ENCODE measurements at places on chromosomes 2 and 18.

GRCh38 chr2:143219266-143219665 is 90.0 kb downstream of the ARHGAP15 start:
- no peak for DNase-seq

GRCh38 chr18:34947711-34948125 is 93.5 kb upstream of the MAPRE2 start:
- DNase-seq = no peak

GRCh38 chr2:237101118-237101979 is 15.7 kb downstream of the COPS8 start:
- no peak for DNase-seq

GRCh38 chr2:116141891-116142474 is 1672.5 kb upstream of the DDX18 start:
- DNase-seq = no peak

GRCh38 chr18:58267493-58267892 is 223.5 kb downstream of the NEDD4L start:
- DNase-seq = no peak

GRCh38 chr2:241215421-241215820 is 26.9 kb downstream of the ANO7 start:
- no peak for DNase-seq

GRCh38 chr2:171146633-171147032 is 14.1 kb downstream of the TLK1 start:
- no peak for DNase-seq

- no peak for DNase-seq
These were observed 81.7 kb downstream of the NEDD4L start for GRCh38 chr18:58125756-58126155.

- no peak for DNase-seq
These were observed 21.5 kb upstream of the CDKL4 start for GRCh38 chr2:39265315-39265714.

- DNase-seq = no peak
These were observed 38.4 kb downstream of the YPEL5 start for GRCh38 chr2:30185178-30185577.

DNA sequence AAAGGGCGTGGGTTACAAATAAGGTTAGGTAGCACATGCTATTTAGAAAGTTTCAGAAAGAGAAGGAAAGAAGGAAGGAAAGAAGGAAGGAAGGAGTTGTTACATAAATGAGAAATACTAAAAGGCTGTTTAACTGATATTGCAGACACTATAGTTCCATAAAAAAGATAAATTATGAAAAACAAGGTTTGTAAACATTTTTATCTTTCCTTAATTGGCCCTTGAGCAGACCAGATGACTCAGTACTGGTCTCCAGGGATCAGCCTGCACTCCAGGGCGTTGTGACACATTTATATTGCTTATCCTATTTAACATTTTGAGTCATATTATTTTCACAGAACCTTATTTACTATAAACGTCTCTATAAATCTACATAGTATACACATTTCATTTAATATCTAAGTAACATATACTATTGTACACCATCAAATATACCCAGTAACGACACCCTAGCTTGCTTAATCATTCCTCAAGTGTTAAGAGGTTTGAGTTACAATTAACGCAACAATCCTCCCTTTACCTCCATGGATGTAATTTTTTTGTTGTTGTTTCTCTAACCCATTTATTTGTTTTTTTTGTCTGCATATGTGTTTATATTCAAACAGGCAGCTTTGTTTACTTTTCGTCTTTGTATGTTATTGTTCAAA is 2.8 kb upstream of the RAB31 start:
- DNase-seq = no peak

DNA sequence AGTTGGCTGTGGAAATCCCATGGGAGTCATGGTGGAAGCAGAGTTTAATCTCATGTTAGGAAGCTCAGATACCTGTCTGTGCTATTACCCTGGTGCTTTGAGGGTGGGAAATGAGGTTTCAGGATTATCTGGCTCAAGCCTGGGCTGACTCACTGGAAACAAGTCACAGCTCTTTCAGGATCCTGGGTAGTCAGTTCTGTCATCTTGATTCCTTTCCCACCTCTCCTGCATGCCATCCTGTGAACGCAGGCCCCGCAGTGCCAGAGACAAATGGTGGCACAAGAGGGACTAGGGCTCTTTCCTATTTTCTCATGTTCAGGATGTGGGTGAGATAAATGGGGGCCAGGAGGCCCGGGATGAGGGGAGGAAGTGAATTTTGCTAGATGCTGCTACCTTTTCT is 3.7 kb upstream of the FAM136A start:
- DNase-seq = no peak

DNA sequence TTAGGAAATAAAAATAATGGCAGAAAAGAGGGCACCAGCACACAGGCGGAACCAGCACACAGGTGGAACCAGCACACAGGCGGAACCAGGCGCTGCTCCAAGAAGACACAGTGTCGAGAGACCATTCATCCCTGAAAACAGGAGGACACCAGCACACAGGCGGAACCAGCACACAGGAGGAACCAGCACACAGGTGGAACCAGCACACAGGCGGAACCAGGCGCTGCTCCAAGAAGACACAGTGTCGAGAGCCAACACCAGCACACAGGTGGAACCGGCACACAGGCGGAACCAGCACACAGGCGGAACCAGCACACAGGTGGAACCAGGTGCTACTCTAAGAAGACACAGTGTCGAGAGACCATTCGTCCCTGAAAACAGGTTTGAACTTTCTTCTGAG is 115.5 kb upstream of the TMEM18 start:
- no peak for DNase-seq

GRCh38 chr2:233013027-233013461 is at the start of gene NGEF:
NGEF (minus strand) TSS chr2:233013256; CDS start chr2:232974890, 38,366 bp downstream.
- DNase-seq = no peak

DNA sequence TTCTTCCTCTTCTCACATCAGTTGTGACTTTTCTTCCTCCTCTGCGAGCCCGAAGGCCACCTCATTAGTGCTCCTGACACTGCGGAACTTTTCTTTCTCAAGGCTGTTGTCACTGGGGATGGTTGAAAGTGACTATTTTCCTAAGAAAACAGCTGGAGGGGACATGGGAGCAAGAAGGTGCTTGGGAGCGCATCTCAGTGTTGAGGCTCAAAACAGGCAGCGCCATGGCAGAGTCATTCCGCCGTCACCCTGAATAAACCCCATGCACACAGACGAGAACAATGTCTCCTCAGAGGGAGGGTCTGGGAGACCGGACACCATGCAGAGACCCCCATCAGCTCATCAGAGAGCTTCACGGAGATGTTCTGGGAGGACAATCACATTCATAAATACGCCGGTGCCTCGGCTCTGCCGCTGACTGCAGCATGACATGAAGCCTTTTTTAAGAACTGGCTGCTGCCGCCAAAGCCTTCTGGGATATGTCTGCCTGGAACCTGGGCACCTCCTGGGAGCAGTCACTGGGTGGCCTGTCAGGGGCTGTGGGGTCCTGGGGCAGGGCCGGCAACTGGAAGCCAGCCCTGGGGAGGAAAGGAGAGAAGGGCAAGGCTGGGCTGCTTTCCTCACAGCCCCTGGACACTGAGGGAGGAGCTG is 19.2 kb downstream of the ATOH8 start:
- no peak for DNase-seq

DNA sequence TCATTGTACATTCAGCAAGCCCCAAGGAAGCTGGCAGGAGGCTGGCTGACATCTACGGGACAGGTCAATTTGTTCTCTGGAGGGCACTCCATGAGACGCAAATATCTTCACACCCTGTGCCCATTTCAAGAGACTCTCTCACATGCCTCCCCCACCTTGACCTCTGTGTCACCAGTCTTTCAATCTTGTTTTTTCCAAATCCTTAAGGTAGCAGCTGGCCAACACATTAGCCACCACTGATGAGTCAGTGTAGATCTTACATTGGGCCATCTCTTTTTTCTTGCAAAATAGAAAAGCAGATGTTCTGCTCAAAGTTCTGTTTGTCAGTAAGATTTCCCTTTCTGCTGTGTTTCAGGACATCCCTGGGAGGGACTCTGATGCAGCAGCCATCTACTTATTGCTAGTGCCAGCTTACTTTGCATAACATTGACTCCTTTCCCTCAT is 1.7 kb upstream of the DPP4 start:
- no peak for DNase-seq

GRCh38 chr2:180442860-180443644 is 436.0 kb upstream of the CWC22 start:
- no peak for DNase-seq

DNA sequence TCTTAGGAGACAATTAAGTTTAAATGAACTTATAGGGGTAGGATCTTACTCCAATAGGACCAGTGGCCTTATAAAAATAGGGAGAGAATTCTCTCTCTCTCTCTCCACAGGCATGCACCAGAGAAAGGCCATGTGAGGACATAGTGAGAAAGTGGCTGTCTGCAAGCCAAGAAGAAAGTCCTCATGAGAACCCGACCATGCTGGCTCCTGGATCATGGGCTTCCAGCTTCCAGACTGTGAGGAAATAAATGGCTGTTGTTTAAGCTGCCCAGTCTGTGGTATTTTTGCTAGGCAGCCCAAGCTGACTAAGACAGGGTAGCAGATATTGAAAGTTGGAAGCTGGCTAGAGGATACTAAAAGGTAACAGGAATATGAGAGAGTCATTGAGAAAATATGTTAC is 454.0 kb downstream of the NBAS start:
- DNase-seq = no peak

- no peak for DNase-seq
These were observed 260.3 kb downstream of the KLHL29 start for GRCh38 chr2:23645230-23645808.

DNA sequence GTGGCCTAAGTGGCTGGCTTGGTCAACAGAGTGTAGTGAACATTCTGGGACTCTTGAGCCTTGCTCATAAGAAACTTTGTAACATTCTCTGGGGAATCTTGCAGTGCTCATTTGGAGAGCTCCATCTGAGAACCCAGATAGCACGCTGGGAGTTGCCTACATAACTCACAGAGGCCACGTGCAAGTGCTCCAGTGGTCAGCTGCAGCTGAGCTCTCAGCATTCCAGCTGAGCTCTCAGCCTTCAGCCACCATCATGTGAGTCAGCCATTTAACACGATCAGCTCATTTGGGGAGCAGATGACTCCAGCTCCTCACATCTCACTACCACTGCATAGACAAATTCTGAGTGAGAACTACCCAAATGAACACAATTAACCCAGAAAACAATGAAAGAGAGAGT is 25.5 kb upstream of the CTNNA2 start:
- DNase-seq = no peak

DNA sequence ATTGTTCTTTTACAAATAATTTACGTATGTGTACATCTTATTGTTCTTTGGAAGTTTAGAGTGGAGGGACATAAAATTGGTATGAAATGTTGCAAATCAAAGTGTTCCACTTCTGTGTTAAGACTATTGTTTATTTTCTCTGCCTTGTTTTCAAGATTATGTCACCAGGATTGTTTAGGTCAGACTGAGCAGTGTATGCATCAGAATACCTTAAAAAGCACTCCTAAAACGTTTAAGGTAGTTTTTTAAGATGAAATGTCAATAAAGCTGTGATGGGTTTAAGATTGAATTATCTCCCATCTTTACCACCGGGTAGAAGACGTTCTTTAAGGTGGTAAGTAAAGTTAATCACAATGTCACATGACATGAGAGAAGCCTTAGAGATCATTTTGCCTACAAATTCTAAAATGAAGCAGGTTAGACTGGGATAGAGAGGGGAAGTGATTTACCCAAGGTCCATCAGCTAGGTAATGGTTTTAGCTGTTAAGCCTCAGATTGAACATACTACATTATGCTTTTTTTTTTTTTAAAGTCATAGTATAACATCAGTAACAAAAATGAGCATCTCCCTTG is 10.6 kb downstream of the VAPA start:
- no peak for DNase-seq

GRCh38 chr2:156343940-156344301 is 11.4 kb upstream of the NR4A2 start:
- no peak for DNase-seq

- no peak for DNase-seq
These were observed 25.9 kb upstream of the SULT1C4 start for GRCh38 chr2:108351889-108352288.

- DNase-seq = no peak
These were observed 11.1 kb upstream of the MSGN1 start for GRCh38 chr2:17805166-17805565.

DNA sequence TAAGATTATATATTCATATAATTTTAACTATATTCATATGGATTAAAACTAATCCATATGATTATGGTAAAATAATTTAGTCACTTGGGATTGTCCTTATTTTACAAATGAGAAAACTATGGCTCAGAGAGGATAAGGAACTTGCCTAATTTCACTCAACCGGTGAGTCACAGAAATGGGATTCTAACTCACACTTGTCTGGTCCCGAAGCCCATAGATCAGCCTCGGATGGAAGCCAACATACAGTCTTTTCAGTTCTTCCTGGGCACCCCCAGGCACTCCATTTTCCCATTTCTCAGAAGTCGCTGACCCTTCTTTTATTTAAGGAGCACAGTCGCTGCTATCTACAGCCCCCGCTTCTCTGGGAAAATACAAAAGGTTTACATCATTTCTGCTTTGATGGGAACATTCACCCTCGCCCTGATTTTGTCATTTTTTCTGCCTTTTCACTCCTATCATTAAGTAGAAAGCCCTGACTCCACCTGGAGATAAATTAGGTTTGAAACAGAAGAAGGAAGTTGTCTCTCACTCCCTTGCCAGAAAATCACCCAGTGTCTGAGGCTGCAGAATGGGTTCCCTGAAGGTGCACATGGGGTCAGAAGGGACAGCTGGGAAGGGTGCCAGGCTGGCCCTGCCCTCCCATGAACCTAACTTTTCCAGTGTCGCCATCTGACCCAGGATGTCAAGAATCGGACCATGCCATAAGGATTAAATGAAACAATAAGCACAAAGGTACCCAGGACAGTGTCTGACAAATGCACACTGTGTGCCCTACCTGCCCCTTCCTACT is 36.6 kb downstream of the CYP1B1 start:
- DNase-seq = no peak

DNA sequence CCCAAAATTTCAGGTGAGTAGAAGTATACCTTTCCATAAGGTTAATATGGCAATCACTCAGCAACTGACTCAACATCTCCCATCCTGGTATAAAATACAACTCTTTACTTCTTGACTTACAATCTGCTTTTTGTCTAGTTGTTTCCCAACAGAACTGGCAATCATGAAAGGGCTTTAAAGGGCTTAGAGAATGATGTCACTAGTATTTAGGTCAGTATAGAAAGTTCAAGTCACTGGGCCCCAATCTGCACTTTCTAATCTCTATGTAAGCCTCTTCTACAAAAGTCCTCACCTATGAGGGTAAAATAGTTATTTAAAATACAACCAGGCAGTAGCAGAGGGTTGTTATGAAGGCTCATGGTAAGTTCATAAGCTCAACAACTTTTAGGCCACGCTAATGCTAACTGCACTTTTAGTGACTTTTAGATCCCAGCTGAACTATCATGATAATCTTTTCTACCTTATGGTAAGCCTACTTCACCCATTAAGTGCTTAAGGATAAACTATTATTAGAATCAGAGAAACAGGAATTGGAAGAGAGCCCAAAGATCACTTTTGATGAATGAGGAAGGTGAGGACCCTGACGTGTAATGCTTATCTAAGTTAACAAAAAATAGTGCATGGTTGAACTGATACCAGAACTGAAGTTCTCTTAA is 79.6 kb downstream of the GORASP2 start:
- no peak for DNase-seq

- DNase-seq = no peak
These were observed 133.0 kb upstream of the MYO3B start for GRCh38 chr2:170044751-170045478.
